Psoas muscle (tissue), 8 donors: ENCODE measurements at places on chromosomes 4 and X. TPM values are rescaled to one million over a fixed set of nuclear protein-coding genes. Genes with fewer than 3 reads are reported as not detected.

Gene PDZD4
- 0.65 TPM for polyA plus RNA-seq

Gene SH2D1A
- not detected for polyA plus RNA-seq

Gene RNF150
- 2.7 TPM for polyA plus RNA-seq

DNA sequence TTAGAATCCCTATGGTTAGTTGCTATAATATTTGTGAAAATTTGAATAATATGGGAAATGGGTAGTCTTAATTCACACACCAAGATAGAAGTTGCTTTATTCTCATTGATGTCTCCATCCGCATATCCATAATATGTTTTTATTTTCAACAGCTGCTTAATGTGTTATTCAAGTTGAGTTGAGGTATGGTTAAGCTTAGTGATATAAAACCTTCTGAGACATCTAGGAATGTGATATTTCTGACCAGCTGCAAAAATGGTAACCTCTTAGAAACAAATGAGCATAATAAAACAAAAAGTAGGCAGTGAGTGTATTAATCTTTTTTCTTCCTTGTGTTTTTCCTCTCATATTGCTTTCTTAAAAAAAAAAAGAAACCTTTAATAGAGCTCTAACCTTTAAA, 172.9 kb downstream of the TENM3 start:
- DNase-seq = no peak

GRCh38 chr4:77581724-77582123, 23.9 kb upstream of the CXCL13 start:
- no peak for DNase-seq

DNA sequence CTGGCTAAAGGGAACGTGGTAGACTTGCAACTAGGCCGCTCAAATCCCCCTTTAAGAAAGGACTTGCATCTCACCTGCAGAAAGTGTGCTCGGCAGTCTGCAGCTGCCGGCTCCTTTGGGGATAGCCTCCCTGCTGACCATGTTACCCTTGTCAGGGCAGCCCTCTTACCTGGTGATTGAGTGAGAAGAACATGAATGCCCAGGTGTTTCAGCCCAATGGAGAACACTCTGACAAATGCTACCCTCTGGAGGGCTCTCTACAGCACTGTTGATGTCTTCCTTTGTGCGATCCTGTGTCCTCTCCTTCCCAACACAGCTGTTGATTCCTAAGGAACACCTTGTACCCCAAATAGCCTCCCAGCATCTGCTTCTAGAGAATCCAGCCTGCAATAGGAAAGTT, 178.7 kb upstream of the LDB2 start:
- DNase-seq = no peak

DNA sequence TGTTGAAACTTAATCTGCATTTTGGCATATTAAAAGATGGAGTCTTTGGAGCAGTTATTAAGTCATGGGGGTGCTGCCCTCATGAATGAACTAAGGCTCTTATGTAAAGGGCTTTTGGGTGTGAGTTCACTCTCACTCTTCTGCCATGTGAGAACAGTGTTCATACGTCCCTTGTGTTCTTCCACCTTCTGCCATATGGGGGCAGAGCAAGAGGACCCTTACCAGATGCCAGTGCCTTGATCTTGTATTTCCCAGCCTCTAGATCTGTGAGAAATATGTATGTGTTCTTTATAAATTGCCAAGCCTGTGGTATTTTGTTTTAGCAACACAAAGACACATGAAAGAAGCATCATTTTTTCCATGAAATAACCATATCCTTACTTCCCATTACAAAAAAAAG, 213.9 kb downstream of the SPOCK3 start:
- DNase-seq = no peak

DNA sequence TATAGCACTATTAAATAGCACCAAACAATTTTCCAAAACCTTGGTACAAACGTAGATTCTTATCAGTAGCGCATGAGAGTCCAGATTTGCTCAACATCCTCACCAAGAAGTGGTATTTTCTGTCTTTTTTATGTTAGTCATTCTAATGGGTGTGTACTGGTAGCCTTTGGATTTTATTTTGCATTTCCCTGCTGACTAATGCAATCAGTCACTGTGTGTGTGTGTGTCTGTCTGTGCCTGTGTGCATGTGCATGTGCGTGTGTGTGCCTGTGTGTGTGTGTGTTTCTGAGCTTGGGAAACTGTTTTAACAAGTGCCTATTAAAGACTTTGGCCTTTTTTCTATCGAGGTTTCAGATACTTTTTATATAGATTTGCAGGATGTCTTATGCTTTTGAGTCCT, 82.2 kb upstream of the MAGEA10 start:
- no peak for DNase-seq
